ENCODE measurements at places on chromosomes 2 and 18.

DNA sequence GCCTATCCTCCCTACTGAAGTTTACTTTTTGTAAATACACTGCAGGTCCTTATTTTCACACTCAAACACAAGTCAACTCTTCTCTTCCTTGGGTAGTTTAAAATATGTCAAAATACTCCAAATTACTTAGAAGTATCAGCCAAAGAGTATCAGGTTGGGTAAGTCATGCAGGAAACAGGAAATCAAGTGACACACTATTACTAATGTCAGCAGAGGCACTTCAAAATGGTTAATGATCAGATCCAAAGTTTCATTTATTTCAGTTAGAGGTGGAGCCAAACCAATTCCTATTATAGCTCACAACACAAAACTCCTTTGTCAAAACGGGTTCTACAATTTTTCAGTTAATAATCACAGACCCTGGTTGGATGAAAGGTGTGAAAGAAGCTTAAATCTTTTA, 54.2 kb downstream of the DLGAP1 start:
- DNase-seq = no peak

- DNase-seq = no peak
These were observed 424.6 kb upstream of the VRK2 start for GRCh38 chr2:57622009-57622408.

- DNase-seq = no peak
These were observed 223.4 kb downstream of the SP3 start for GRCh38 chr2:173741759-173742158.

DNA sequence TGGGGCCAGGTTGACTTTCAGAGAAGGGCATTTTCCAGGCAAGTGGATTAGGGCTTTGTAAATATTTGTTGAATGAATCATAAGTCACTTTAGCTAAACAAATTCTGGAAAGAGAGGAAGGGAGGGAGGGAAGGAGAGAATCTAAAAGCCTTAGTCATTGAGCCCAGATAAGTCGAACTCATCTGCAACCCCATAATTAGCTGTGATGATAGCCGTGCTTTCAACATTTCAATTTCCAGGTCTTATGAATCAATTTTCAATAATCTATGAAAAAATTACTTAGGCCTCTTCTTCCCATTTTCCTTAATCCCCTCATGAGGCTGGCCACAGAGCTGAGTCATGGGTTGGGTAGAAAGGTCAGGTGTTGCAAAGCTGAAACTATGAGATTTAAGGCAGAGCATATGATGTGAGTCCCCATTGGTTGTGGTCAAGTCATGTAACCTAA, 111.9 kb upstream of the MAPRE2 start:
- no peak for DNase-seq

- DNase-seq = no peak
These were observed 5.8 kb upstream of the ANTXR1 start for GRCh38 chr2:69007169-69007568.

GRCh38 chr2:100427627-100428258, 10.3 kb upstream of the CHST10 start:
- DNase-seq = peak; percentile 57

GRCh38 chr2:219731173-219731572, 103.7 kb downstream of the SLC4A3 start:
- no peak for DNase-seq

- no peak for DNase-seq
These were observed 215.3 kb downstream of the GALR1 start for GRCh38 chr18:77464917-77465316.

- DNase-seq = peak; percentile 25
These were observed 1.2 kb downstream of the MEX3C start for GRCh38 chr18:51196118-51196810.

DNA sequence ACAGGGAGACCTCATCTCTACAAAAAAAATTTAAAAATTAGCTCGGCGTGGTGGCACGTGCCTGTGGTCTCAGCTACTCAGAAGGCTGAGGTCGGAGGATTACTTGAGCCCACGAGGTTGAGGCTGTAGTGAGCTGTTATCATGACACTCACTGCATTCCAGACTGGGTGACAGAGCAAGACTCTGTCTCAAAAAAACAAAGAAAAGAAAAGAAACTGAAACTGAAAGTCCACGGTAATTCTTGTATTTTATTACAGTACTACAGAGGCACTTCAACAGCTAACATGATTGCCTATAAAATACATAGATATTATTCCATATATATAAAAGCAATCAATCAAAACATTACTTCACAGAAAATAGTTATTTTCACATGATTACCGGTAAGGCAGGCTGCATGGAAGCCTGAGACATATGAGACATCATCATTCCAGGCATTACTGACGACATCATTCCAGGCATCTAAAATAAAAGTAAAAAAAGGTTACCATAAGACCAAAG, 23.1 kb downstream of the PRPF40A start:
- DNase-seq = no peak

- DNase-seq = no peak
These were observed 37.9 kb downstream of the YES1 start for GRCh38 chr18:773980-774624.

- no peak for DNase-seq
These were observed 1053.5 kb upstream of the FAM98A start for GRCh38 chr2:34652636-34653035.

DNA sequence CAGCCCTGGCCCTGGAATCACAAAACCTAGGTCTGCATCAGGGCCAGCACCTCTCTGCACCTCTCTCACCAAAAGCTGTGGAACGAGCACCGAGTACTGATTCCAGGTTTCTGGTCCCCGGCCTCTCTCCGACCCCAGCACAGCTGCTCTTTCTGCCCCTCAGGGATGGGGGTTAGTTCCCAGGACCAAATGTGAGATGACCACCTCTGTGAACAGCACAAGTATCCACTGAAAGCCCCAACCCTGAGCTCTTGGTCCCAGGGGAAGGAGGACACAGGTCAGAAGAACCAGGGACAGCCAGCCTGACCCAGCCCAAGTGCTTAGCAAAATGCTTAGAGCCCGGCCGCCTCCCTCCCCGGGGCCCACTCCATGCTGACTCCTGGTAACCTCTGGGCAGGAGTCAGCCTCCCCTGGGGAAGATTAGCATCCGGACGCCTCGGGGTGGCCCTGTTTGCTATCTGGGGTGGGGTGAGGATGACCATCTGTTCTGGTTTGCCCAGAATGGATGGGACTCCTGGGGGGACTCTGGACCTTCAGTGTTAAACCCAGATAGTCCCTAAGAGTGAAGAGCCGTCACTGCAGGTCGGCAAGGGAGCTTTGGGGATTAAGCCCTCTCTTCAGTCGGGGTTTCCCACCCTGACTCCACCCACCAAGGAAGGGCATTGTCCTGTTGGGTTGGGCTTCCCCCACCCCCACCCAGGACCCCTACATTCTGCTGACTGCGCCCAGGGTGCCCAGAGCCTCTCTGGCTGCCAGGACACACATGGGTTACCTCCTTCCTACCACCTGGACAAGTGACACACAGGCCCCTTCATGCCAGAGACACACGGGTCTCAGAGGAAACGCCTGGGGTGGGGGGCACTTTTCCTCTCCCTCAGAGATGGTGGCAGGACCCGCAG, 9.4 kb upstream of the GPR55 start:
- no peak for DNase-seq

DNA sequence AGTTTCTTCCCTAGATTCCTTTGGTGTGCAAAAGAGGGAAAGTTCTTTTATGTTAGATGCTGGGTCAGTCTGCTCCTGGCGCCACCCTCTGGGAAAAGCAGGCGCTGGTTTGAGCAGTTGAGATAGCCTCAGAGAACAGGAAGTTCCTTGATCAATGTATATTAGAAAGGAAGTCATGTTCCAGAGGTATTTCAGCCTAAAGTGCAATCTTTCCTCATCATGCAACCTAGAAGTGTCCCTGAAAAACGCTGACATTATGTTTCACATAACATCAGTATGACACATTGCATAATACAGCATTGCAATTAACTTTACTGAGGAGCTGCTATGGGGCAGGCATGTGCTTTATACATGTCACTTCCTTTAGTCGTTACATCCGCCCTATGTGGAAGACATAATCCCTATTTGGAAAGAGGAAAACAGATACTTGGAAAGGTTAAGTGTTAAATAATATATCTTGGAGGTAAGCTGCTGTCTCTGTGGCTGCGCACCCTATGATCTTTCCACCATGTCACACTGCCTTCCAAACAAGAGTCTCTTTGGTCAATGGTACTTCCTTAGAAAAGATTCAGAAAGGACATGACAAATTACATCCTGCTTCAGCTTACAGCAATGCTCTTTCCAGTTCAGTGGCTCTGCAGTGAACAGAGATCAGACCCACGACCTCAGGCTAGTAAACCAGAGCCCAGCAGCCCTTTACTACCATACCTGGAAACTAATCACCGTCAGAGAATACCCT, 369.7 kb downstream of the RAD51AP2 start:
- DNase-seq = no peak

GRCh38 chr18:41524674-41525470, 430.2 kb upstream of the PIK3C3 start:
- no peak for DNase-seq

DNA sequence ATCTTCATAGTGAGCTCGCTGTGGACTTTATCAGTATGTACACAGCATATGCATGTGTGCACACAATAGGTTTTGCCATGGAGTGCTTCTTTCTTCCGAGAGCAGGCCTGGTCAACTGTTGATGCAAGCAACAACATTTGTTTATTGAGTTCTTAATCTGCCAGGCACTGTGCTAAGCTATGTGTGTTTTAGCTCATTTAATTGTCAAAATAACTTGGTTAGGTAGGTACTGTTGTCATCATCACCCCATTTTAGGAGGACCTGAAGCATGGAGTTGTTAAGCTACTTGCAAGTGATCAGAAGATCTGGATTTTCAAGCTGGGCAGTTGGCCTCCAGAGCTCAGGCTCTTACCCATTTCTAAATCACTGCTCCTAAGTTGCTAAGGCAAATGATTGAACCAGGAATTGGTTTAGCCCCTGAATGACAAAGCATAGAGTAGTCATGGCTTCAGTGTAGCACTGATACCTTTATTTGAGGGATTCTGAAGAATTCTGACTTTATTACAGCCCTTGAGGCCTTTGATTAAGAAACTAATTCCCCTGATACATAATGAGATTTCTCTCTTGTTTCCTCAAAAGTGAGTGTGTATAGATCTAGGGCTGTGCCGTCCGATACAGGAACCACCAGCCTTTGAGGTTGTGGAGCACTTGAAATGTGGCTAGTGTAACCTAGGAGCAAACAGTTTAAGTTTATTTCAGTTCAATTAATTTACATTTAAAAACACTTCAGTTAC, 132.9 kb downstream of the FMNL2 start:
- no peak for DNase-seq

DNA sequence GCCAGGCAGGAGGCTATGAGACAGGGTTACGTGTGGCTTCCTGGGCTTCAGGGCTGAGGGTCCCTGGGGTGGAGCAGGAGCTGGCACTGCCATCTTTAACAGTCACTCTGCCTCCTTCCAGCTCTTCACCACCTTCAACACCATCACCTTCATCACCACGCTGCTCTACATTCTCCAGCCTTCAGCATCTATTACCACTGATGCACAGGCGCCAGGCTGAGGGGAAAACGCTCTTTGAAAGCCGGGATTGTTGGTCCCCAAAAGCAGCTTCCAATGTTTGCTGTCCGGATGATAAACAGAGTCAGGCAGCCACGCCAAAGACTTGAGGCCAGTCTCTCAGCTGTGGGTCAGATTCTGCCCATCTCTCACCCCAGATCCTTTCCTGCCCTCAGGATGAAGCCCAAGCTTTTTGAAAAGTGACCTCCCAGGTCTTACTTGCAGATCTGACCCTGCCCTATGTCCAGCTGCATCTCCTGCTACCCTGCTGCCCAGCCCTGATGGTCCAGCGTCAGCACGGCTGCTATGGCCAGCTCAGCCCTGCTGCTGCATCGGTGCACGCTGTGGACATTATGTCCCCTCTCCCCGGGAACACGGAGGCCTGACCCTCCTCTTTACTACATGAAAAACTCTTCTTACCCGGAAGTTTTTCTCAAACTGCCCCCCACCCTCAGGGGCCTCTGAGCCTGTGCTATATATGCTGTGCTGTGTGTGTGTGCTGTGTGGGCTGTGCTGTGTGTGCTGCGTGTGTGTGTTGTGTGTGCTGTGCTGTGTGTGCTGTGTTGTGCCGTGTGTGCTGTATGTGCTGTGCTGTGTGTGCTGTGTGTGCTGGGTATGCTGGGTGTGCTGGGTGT, 31.2 kb upstream of the MAL start:
- no peak for DNase-seq

- no peak for DNase-seq
These were observed 1240.9 kb upstream of the CHAC2 start for GRCh38 chr2:52526735-52527134.

All from nucleus accumbens (tissue), 56 donors.